ENCODE measurements at places on chromosomes 5 and 9. TPM values are rescaled to one million over a fixed set of nuclear protein-coding genes. Genes with fewer than 3 reads are reported as not detected.

DNA sequence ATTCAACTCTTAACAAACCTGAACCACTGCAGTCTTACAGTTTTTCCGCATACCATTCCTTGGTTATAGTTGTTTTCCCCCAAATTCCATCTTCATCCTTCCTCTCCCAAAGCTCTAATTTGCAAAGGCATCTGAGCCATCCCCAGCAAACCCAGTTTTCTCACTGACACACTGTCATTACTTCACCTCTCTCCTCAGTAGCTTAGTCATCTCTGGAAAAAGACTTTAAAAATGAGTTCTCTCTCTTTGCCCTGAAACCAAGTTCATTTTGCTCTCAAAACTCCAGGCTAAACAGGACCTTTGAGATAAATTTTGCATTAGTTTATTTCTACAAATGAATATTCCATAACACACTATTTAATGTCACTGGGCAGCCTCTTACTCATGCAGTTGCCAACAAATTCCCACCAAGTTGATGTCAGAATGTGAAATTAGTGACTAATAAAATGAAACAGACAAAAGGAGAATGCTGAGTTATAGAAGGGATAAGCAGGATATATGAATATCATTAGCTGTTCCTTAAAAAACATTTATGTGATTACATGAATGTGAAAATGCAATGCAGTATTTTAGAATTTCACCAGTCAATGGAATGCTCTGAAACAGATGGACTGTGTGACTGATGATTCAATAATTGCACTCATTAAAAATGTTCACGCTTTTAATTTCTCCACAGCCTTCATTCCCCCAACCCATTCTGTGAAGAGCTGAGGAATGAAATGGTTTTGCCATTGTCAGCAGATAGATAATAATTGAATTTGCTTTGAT is 107.4 kb upstream of the DMAC1 start:
- no peak for DNase-seq

Gene ZNF483
- 1.8 TPM for total RNA-seq

GRCh38 chr9:33044677-33045282 is 19.7 kb downstream of the DNAJA1 start:
- no peak for DNase-seq

DNA sequence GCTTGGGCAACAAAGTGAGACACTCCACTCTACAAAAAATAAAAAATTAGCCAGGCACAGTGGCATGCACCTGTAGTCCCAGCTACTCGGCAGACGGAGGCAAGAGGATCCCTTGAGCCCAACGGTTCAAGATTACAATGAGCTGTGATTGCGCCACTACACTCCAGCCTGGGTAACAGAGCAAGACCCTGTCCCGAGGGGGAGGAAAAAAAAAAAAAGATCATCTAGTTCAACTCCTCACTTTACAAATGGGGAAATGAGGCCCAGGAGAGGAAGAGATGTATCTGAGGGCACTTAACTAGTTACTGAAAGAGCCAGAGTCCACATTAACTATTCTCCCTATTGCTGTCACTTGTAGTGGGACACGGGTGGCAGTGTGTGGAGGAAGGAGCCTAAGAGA is 13.8 kb downstream of the PDCL start:
- DNase-seq, result no peak

DNA sequence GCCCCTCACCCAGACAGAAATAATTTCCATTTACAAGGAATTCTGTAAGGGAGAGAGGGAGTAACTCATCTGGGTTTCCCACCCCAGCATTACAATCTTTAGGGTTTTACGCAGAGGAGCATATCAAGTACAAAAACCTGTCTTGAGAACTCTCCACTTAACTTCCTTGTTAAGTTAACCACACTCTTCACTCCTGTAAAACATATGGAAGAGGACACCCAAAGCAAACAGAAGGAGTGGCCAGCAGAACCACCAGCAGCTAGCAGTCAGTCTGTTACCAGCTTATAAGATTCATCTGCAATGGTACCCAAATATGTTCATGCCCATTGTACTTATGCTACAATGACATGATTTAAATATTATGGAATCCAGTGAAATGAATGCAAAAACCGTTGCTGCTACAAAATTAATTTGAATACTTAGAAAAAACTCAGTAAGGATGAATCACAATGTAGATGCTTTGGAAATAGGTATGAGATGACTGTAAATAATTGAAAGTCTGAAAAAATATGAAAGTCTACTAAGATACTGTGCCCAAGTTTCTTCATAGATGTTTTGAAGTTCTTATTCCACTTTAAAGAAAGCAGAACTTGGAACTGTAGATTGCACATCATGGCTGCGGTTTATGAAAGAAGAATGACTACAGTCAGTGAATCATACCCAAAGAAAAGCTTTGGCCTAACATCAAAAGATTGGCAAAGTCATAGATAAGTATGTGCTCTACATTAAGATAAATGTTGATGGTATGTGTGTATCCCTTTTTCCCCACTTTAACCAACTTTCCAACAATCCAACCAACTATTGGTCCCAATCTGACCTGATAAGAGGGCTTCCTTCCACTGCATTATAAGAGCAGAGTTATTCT is 233.6 kb downstream of the ACTL7B start:
- peak; percentile 71 for DNase-seq

- DNase-seq, result peak; percentile 100
These were observed 82.9 kb downstream of the FEM1C start for GRCh38 chr5:115461506-115462290.

Gene AK8
- 0.14 TPM for total RNA-seq

- no peak for DNase-seq
These were observed 107.3 kb downstream of the ZDHHC21 start for GRCh38 chr9:14585730-14586473.

- no peak for DNase-seq
These were observed 10.8 kb upstream of the KIF27 start for GRCh38 chr9:83932011-83932410.

GRCh38 chr5:107241841-107242240 is 428.9 kb downstream of the EFNA5 start:
- DNase-seq, result no peak

Gene C5orf63
- 4.2 TPM for total RNA-seq

Gene ANGPTL2
- 0.37 TPM for total RNA-seq

Gene PCDHGA5
- total RNA-seq, result not detected

DNA sequence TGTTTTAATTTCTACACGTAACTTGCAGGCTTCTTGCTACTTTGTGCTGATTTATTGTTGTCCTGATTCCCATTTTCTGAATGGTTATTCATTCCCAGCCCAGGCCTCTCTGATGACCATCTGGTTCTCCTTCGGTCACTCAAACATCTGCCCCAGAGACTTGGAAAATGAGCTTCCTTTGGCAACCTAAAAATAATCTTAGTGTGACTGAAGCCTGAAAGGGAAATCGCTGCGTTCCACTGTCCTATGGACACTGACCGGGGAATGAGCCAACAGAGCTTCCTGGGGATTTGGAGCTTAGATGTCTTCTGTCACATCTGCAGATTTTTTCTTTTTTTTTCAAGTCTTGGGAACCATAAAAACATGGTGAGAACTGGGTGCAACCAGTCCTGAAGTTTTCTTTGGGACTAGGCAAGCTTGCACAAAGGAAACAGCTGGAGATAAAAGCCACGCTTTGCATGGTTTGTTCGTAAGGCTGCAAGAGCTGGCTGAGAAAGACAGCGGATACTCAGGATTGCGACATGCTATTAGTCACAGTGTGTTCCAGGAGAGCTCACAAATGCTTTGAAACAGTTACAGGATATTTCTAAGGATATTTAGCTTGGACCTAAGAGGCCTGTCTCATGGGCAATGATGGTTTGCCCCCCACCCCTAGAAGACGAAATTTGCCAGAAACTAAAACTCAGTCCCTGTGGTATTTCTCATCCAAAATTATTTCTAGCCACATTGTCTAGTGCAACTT is 146.2 kb downstream of the GOLPH3 start:
- peak; percentile 79 for DNase-seq

DNA sequence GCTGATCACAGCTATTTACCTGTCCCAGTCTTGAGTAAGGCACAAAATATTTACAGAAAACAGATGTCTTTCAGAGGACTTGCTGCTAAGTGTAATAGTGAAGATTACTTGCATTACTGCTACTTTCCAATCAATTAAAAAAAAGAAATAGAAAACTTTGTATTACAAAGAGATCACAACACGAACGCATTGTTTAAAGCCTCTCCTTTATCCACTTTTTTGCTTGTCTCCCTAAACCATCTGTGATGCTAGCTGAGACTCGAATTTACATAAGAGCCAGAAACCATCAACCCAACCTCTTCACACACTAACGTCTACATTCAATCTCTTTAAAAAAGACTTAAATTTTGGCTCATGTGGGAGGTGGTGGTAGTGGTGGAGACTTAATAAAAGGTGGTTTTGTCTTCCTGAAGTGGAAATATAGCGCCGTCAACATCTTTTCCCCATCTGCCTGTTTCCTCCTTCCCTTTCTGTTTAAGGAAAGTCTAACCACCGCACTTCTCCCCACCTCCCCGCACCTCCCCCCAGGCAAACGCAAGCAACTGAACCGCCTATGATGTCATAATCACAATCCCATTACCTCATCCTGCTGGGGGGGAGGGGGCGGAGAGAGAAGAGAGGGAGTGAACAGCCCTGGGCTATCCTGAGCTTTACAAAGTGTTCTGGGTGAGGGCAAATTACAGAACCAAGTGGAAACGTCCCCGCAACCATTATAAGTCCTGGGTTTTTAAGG is 948 bp upstream of the FAM53C start:
- no peak for DNase-seq
